ENCODE measurements at places on chromosomes 7 and 10.

GRCh38 chr7:138843632-138844580 lies 45.9 kb upstream of the ATP6V0A4 start:
- no peak for DNase-seq

GRCh38 chr7:142104550-142105527 lies 6.7 kb upstream of the MGAM2 start:
- DNase-seq: no peak

GRCh38 chr10:24374134-24374915 lies 165.4 kb downstream of the KIAA1217 start:
- no peak for DNase-seq

DNA sequence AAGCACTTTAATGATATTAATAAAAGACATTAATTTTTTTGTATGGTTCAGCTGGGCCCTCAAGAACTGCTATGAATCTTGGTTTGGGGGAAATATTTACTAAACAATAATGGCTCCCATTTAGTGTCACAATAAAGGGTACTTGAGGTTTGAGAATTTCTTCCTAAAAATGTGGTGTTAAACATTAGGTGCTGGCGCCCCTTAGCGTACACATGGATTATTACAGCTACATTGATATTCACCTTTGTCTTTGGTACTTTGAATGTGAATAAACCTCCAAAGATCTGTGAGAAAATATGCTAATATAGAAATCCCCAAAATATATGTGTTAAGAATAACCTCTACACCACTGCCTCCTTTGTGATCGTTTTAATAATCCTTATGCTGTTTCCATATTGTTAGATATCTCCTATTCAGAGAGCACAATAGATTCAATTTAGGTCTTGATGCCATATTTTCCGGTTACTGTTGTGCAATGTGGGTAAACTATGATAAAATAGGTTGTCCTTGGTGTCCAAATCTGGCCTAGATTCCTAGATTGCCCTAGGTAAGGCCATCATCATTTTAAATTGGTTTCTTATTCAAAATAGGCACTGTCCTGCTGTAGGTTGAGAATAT lies 161.8 kb upstream of the CACNA2D1 start:
- DNase-seq: no peak

DNA sequence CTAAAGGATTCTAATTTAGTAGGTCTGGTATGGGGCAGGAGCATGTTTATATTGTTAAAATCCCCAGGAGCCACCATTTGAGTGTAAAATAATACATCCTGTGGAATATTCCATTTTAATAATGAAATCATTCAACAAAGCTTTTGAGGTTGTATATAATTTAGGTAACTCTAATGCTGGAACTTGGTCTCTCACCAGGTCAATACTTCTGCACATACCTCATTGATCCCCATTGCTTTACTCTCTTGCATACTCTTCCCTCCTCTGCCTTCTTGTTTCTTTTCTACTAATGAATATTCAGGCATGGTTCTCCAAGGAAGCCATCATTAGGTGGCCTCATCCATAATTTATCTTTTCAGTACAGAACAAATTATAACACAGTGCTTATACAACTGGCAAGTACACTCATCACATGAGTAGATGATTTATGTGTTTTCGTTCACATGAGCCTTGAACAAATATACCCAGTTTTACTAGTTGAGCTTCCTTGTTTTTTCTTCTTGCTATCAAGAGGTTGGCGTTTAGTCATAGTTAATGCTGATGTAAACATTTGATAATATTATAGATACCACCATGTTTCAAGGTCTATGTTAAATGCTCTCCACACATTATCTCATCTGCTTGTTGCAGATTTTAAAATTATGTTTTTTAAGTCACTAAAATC lies 7.2 kb downstream of the PALS2 start:
- DNase-seq: no peak

DNA sequence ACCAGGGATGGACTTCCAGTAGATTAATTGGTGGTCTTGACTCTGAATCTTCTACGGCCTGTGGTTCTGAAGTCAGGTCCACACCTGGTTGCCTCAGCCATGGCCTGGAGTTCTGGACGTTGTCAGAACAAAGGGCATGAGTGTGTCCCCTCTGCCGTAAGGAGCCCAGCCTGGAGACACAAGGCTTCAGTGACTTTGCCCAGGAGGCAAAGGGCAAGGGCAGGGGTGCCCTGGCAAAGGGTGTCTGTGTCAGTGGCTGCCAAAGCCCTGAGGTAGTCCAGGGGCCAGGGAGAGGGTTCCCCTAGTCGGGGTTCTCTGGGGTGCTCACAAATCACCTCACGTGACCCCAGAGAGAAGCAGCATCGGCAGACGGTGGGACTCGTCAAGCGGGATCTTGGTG lies 273.2 kb upstream of the ZNF32 start:
- no peak for DNase-seq

- no peak for DNase-seq
These were observed 175.1 kb downstream of the ZMYND11 start for GRCh38 chr10:310371-310770.

GRCh38 chr10:88162852-88163251 lies 299.4 kb downstream of the PTEN start:
- DNase-seq: no peak

GRCh38 chr7:24843821-24844434 lies 86.7 kb upstream of the GSDME start:
- no peak for DNase-seq

DNA sequence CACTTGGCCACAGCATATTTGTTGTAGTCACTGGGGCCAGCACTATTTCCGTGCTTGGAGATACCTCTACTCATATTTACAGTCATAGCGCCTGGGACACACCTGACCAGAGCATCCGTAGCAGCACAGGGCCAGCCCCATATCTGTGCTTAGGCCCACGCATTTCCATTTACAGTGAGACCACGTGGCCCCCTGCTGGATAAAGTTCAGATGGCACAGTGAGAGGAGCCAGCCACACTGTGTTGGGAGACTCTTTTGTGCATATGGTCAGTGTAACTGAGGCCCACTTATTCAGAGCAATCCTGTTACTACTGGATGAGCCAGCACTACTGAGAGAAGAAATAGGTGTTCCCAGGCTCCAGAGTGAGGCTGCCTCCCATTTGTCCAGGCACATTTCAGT lies 455.3 kb downstream of the REEP3 start:
- peak; percentile 19 for DNase-seq

DNA sequence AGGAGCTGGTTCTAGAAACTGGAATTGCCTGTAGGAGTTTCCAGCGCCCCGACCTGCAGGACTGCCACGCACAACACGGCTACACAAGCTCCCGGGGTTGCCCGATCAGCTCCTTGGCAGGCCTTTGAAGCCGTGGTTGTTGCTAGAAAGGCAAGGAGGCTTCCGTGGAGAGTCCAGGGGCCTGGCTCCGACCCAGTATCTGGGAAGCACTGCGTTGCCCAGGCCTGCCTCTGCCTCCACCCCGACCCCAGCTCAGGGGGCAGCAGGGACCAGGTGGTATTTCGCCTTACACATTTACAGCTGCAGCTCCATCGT lies 54.4 kb downstream of the PROSER2 start:
- no peak for DNase-seq

- DNase-seq: no peak
These were observed 185.1 kb downstream of the SEMA3D start for GRCh38 chr7:85001495-85002345.

GRCh38 chr10:84567133-84567532 lies 238.7 kb downstream of the CCSER2 start:
- no peak for DNase-seq

DNA sequence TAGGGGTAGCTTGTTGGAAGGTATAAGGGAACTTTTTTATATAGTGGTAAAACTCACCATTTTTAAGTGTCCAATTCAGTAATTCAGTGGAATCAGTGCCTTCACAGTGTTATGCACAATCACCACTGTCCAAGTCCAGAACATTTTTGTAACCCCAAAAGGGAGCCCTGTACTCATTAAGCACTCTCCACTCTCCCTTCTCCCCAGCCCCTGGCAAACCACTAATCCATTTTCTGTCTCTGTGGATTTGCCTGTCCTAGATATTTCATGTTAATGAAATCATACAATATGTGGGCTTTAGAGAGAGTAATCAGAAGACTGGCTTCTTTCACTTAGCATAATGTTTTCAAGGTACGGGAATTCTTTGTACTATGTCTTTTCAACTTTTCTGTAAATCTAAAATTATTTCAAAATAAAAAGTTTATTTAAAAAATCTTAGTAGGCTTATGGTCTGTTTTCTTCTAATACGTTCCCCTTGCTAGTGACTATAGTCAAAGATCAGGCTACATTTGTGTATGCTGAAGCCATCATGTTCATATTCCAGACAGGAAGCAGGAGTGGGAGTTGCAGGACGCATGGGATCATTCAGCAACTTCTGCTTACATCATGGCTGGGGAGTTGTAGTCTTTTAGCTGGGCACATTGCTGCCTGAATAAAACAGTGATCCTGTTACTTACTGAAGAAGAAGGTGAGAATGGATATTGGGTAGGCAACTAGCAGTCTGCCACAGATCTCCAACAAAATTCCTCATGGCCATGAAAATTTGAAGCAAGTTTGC lies 35.4 kb upstream of the TAX1BP1 start:
- DNase-seq: no peak

DNA sequence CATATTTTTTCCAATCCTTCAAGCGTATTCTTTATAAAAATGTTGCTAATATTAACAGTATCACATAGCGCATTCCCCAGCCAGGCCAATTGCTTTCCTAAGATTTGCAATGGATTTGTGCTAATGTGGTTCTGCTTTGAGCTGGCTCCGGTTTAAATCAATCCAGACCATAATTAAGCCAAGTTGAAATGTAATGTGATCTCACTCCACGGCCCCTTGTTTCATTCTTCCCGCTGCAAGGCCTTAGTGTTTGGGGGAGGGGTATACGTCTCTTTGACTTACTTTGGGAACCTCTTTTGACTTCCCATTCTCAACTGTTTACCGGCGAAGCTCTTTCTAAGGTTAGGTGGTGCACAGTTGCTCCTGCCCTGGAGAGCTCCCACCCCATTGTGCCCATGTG lies 86.4 kb downstream of the PRPF18 start:
- DNase-seq: no peak

GRCh38 chr7:85356916-85357315 lies 170.1 kb upstream of the SEMA3D start:
- no peak for DNase-seq

GRCh38 chr10:75969031-75969430 lies 537.6 kb downstream of the LRMDA start:
- no peak for DNase-seq

DNA sequence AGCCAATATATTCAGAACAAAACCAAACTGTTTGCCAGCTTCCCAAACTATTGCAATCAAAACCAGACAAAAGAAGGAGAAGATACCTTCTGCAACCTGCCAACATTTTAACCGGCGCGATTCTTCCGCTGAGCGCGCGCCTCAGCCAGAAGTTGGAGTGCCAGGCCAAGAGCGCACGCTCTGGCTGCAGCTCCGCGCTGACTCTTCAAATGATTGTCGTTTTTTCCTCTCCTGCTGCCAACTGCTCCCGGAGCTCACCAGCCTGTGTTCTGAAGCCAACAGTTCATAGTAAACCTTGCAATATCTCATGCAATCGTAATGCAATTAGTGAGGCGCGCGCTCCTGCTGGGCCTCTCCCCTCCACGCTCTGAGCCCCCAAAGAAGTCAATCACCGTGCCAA lies 259.7 kb upstream of the MGMT start:
- DNase-seq: no peak

GRCh38 chr7:86933295-86933845 lies 126.1 kb downstream of the ELAPOR2 start:
- no peak for DNase-seq

- no peak for DNase-seq
These were observed 11.8 kb upstream of the SLC13A1 start for GRCh38 chr7:123211545-123211944.

- no peak for DNase-seq
These were observed 83.1 kb downstream of the VPS41 start for GRCh38 chr7:38825721-38826440.

GRCh38 chr10:129970465-129971364 lies 6.6 kb upstream of the EBF3 start:
- no peak for DNase-seq

DNA sequence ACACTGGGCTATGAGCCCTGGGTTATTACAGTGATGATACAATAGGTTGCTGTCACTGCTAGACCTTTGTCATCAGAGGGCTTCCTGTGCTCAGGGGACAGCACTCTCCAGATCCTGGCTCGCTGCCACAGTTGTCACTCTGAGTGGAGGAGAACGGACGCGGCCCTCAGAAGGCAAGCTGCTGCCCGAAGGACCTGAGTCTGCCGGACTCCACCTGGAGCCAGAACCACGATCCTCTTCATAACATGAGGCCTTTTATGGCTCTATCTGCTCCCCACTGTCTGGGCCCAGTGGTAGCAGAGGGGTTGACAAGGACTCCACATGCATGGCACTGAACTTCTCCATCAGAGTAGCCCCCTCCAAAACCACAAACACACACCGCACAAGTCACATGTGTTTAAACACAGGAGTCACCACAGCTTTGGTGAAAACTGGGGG lies 94.7 kb upstream of the EFCAB10 start:
- DNase-seq: no peak

GRCh38 chr7:407721-408539 lies 111.7 kb downstream of the PDGFA start:
- DNase-seq: no peak

DNA sequence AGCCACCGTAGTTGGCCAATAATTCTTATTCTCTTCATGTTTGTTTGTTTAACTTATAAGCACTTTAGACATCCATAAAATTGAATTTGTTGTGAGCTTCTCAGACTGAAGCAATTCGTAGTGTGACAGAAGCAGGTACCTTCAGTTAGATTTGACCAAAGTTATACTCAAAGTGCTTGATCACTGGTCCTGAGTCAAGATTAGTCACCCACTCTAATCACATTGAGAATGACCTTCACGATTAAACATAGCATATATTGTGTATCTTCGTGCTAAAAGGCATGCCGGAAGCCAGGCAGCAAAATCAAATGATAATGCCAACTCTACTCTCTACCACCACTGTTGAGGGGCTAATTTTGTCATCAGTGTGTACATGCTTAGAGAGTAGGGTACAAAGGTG lies 763.7 kb upstream of the MBL2 start:
- DNase-seq: no peak

DNA sequence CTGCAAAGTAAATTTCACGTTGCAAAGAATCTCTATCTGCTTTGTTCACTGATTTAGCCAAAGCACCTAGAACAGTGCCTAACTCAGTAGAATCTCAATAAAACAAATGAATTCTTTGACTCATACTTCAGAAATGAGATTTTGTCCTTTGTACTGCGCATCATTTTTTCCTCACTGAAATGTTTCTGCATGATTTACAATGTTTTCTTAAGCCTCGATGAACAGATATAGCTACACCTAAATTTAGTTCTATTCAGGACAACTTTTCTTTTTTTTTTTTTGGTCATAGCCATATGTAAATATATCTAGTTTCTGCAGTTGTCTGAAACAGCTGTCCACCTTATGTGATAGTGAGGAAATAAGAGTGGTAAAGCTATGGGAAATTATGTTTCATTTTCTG lies 15.3 kb downstream of the GNAT3 start:
- no peak for DNase-seq
